Ecto neural progenitor cell (in vitro differentiated cells): ENCODE measurements at places on chromosomes 6 and 20.

- DNase-seq: no peak
These were observed 690.9 kb upstream of the CHD6 start for GRCh38 chr20:42309050-42309449.

DNA sequence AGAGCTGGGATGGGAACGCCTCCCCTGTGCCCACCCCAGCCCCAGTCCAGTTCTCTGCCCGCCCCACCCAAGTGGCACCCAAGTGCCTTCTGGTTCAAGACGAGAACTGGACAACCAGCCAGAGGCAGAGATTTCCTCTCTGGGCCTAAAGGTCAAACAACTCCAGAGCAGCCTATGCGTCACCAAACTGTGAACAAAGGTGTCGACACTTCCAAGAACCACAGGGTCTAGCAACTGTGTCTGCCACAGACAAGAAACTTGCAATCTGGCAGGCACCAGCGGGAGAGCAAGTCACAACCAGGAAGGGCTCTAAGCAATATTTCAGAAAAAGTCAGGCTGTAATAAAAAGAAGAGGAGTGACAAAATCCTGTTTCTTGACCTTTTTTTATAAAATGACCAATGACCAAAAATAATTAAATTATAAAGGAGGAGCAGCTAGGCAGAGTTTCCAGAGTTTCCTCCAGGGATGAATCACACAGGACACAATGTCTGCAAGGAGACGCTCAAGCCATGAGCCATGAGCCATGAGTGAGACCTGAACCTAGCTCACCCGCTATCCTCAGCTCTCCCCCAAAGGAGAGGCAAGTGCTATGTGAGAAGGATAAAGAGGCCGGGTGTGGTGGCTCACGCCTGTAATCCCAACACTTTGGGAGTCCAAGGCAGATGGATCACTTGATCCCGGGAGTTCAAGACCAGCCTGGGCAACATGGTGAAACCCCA, 11.1 kb downstream of the EDEM2 start:
- DNase-seq: no peak

- DNase-seq: no peak
These were observed 42.2 kb downstream of the FLRT3 start for GRCh38 chr20:14295238-14295637.

- no peak for DNase-seq
These were observed 399.4 kb upstream of the MARCKS start for GRCh38 chr6:113457751-113458150.

DNA sequence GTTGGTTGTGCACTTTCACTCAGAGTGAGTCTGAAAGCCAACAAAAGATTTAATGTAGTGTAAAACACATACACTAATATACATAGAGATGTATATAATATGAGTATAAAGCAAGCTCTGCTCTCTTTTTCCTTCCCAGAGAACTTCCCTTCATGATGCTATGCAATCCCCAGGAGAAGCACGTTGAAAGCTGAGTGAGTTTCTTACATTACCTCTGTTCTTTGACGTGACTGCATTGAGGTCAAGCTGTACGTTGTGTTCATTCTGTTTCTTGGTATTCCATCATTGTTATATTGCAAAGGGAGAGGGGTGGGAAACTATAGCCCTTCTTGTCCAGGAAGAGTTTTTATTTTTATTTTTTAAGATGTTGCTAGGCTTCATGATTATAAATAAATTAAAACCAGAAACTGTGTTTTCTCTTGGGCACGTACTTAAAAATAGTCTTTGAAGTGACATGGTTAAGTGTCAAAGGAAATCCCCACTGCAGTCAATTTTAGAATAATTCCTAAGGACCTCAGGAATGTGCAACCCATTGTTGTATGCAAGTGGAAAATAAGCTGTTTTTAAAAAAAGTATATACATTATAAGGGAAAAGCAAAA, 651.0 kb downstream of the CD109 start:
- no peak for DNase-seq

DNA sequence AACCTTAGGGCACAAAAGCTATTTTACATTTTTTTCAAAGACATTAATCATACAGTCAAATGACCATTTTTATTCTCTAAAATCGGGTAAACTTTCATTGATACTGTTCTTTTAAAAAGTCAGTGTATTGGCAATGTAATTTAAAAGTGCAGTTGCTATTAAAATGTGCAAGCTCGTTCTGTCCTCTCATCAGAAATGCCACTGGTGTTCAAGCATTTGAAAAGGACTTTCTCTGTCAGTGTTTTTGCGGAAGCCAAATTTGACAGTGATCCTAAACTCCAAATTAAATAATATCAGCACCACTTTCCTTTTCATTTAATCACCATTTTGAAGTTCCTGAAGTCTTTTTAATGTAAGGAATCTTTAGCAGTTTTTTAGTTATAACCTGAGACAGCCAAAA, 69.6 kb downstream of the AFG1L start:
- DNase-seq: no peak

DNA sequence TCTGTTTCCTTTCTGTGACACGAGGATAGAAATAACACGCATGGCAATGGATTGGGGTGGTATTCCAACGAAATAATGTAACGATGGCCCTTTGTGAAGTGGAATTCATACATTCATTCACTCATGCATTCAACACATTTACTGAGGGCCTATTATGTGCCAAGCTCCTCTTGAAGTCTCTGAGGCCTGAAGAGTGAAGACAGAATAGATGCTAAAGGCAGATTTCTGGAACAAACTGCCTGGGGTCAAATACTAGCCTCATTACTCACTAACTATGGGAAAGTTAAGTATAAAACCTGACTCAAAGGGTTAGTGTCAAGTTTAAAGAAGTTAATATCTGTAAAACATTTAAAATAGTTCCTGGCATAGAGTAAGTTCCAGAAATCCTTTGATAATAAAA, 279.6 kb upstream of the SULF2 start:
- no peak for DNase-seq

DNA sequence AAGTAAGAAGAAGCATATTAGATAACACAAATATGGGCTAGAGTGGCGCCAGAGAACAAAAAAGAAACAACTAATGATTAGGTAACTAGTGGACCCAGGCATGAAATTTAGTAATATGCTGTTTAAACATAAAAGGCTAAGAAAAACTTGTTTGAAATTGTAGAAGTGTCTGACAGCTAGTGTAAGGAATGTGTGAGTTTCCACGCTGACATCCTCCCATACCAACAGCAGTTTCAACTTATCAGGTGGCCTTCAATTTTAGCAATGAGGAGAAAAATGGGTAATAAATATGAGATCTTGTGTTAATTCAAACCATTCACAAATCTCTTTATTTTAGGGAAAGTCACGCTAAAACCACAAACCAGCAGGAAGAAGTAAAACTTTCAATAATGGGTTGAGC, 440.2 kb upstream of the FLRT3 start:
- no peak for DNase-seq

- no peak for DNase-seq
These were observed 366.3 kb downstream of the CDKAL1 start for GRCh38 chr6:20900389-20901160.

DNA sequence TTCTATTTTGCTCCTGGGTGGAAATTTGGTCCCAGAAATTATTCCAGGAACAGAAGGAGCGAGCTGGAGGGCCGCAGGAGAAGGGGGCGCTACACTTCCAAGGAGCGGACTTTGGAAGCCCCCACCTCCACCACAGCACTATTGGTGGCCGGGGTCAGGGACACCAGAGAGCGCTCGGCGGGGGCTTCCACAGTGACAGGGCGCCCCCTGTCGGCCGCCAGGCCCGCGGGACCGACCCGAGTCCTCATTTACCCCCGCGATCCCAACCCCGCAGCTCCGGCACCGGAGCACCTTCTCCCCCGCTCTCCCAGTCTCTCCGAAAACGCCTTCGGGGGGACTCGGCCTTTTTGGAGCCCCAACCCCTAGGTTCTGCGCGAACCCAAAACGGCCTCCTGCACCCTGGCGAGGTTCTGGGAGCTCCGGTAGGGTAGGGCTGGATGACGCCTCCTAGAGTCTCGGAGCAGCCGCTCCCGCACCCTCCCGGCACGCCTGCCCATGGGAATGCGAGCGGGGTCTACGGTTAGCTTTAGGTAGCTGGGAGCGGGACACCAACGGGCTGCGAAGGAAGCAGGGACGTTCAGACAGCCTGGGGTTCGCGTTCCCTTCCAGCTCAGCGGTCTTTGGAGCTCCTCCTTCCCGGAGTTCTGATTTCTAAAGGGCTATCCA, 2.4 kb upstream of the FOXA2 start:
- peak; percentile 82 for DNase-seq

GRCh38 chr6:7912024-7912423, 1.4 kb upstream of the TXNDC5 start:
- DNase-seq: peak; percentile 22

DNA sequence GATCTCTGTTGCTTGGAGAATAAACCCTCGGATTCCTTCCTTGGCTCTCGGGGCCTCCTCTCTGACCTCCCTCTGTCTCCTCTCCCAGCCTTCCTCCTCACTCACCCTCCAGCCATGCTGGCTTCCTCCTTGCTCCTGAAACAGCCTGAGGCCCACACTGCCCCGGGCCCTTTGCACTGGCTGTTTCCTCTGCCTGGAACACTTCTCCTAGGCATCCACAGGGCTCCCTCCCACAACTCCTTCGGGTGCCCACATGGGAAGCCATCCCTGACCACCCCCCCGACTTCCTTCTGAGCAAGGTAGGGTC, 87.7 kb downstream of the CEBPB start:
- no peak for DNase-seq

- DNase-seq: no peak
These were observed 31.9 kb downstream of the NSFL1C start for GRCh38 chr20:1434571-1435336.

DNA sequence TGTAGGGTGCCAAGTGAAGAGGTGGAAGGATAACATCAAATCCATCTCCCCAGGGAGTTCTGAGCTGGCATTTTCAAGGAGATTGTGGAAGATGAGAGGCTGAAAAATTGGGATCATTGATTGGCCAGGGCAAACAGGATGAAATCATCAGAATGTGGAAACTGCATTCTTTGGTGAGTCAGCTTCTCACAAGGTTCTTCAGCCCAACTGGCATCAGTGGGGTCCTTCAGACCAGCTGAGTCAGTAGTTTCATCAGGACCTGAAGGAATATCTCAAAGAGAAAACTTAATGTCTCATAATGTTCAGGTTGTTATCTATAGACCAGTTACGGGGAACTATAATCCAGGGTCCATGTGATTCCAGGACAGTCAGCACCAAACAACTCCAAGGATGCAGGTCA, 195.8 kb downstream of the HAO1 start:
- DNase-seq: no peak

GRCh38 chr20:38258545-38259215, 1.9 kb downstream of the KIAA1755 start:
- DNase-seq: no peak

GRCh38 chr6:159934181-159934580, 34.7 kb upstream of the IGF2R start:
- DNase-seq: no peak

DNA sequence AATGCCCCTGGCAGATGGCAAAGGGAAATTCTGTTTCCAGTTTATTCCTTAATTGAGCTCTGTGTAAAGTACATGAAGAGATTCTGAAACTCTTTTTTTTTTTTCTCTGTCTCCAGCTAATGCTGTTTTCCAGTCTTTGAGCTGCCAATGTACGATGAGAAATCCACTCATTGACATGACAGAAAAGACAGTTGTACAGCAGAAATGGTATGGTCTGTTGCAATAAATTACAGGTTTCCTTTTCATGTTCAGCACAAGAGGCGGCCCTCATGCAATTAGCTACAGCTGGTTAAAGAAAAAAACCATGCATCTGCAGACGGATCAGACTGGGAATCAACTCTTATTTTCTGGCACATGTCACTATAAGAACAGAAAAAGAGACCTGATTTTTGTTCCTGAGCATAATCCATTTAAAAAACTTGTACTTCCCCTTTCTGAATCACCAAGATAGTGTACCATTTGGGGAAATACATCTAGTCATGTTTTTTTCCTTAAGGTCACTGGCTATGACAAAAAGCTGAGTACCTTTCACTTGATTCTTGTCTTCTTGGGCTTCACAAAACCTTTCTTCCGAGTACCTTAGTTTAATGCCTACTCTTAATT, 289.8 kb upstream of the PREP start:
- no peak for DNase-seq

DNA sequence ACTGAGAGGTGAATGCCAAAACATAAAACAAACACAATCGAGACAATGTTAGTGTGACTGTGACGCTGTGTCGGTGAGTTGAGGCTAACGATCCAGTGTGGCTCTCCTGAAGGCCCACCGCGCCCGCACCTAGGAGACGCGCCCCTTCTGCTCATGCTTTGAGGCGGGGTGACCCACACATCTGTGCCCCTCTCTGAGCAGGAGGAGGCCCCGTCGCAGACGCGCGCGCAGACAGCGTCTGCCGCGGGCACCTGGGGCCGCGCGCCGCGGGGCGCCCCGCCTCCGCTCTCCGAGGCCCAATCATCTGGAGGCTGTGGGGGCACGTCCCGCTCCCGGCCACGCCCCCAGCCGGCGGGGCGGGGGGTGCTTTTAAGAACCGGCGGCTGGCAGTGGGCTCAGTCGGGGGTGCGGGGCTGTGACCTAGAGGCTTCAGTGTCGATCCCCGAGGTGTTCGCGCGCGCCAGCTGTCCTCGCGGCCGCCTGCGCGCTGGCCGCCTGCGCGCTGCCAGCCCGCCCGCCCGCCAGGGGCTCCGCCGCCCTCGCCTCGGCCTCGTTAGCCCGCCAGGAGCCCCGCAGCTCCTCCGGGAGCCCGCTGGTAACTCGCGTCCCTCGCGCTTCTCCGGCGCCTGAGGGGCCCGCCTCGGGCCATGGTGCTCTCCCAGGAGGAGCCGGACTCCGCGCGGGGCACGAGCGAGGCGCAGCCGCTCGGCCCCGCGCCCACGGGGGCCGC, at the start of gene SLC16A10:
TSS of gene SLC16A10 (plus strand) at position 398 of the 730 bp plus-strand sequence. CDS start at position 648, 250 bp downstream.
- DNase-seq: peak; percentile 85

- DNase-seq: peak; percentile 87
These were observed 8.2 kb upstream of the TBC1D7 start for GRCh38 chr6:13336553-13336952.

DNA sequence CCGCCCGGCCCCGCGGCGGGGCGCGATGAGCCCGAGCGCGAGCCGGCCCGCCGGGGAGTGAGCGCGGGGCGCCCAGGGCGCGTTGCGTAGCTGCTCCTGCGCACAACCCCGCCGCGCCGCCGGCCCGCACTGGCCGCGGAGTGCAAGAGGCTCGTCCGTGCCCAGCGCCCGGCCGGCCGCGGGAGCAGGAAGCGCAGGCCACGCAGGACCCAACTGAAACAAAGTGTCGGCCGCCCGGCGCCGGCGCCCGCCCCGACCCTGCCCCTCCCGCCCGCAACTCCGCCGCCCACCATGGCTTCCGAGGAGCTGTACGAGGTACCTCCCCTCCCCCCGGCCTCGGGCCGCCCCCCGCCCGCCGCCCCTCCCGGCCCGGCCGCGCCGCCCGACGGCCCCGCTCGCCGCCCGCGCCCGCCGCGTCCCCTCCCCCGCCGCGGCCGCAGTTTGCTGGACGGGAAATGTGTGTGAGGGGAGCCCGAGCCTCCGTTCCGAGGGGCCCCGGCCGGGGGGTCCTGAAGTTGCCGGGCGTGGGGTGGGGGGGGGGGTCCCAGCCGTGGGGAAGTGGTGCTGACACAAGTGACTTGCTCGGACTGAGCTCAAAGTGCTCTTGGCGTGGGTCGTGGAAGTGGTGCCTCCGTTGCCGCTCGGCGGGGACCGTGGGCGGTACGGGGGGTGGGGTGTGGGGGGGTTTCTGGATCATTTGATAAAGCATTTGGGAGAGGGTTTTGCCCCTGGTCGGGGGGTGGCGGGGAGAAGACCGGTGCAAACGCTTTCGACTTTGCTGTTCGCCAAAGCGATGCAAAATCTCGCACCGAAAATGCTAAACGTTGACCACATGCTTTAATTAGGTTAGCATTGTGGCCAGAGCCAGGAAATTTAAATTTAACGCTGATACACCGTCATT, 539 bp downstream of the CDYL start:
- peak; percentile 81 for DNase-seq

- no peak for DNase-seq
These were observed 25.1 kb downstream of the FKBP1C start for GRCh38 chr6:63236398-63236817.
